ENCODE measurements at places on chromosomes 6 and 20.
A peak's percentile ranks its signal among the peaks of the same experiment; 100 is the strongest.

DNA sequence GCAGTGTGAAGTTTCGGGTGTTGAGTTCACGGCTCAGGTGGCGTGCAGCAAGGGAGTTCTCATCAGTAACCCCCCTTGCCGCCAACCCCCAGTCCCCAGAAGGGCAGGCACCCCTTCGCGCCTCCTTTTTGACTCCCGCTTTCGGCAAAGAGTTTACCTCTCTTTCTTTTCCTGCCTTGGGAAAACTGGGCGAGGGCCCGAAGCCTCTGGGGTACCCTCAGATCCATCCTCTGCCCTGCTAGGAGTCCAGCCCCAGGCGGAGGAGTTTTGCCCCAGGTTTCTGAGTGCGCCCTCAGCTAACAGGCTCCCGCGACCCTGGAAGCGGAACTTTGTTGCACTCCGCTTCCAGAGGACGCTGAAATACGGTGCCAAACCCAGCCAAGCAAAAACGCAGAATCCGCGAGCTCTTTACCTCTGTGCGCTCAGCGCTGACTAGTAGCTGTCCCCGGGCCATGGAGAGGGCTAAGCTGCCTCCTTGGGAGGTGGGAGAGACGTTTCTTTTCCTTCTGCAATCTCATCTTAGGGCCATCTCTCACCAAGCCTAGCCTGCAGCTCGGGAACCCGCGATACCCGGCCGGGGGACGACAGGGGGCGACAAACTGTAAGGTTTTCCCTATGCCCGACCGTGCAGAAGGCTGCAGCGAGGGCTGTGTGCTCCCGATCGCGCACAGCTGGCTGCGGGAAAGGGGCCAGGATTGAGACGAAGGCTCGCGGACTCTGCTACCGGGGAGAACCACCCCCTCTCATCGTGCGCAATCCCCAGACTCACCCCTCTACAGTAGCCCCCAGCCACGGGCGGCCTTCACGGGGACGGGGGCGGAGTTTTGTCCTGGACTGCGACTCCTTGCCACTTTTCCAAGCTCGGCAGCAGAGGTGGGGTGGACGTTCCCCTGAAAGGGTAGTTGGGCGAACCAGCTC lies 2.7 kb upstream of the PAX1 start:
- DNase-seq = peak; percentile 56

DNA sequence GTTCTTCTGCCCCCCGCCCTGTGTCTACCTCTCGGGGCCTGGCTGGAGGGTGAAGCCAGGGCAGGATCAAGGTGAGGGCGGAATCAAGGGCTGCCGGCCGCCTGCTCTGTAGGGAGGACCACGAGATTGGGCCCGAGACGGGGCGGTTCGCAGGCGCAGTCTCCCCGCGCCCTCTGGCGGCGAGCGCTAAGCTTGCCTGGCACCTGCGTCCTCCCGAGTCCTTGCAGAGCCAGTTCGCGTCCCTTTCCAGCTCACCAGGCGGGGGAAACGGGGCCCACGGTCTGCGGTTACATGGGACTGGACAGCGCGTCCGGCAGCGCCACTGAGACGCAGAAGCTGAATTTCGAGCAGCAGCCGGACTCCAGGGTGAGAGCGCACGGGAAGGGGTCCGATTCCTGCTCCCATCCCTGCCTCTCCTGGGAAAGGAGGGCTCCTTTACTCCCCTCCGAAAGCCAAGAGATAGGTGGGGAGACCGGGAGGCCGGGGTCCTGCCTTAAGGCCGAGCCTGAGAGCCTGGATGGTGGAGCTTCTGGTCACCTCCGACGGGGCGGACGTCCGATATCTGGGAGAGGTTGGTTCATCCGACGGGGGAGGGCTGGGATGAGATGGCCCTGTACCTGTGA lies 3.6 kb upstream of the MATN4 start:
- peak; percentile 54 for DNase-seq

DNA sequence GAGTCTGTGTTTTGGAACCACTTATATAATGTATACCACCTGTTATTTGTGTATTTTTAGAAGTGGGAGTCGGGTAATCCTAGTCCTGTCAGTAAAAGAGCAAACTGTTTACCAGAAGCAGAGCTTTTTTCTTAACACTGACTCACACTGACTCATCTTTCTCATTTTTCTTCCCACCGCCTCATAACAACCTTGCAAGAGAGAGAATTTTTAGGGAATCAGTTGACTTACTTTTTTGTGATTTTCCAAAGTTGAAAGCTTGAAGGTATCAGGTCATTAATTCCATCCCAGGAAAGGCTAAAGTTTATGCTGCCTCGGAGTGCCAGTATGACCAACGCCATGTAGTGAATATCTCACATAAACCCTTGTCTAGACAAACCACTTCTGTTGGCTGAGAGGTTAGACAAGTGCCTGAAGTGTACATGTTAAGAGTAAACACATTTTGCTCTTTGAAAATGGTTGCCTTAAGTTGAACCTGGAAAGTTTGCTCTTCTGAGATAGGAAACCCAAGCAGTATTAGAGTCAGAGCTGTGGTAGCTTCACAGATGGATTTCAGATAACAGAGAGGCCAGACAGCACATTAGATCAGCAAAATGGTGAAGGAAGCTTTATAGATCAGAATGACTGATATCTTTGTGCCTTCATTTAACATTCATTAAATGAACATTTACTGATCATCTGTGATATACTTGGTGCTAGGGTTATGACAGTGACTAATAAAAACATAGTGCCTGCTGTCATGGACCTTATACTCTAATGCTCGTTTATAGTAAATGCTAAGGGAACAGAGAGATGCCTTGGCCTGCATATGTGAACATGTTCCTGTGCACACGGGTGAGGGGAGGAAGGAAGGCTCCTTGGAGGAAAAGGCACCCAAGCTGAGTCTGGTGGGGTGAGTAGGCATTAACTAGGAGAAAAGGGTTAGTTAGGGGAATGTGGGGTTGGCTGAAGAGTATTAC lies 29.1 kb upstream of the PKIG start:
- DNase-seq = no peak

GRCh38 chr6:139654309-139654708 lies 279.9 kb upstream of the CITED2 start:
- DNase-seq = no peak

- peak; percentile 10 for DNase-seq
Observed at GRCh38 chr20:8431538-8432434, 299.7 kb downstream of the PLCB1 start.

GRCh38 chr20:20210327-20210726 lies 157.6 kb upstream of the INSM1 start:
- peak; percentile 54 for DNase-seq

GRCh38 chr20:21513181-21513663 lies 642 bp downstream of the NKX2-2 start:
- DNase-seq = peak; percentile 33

DNA sequence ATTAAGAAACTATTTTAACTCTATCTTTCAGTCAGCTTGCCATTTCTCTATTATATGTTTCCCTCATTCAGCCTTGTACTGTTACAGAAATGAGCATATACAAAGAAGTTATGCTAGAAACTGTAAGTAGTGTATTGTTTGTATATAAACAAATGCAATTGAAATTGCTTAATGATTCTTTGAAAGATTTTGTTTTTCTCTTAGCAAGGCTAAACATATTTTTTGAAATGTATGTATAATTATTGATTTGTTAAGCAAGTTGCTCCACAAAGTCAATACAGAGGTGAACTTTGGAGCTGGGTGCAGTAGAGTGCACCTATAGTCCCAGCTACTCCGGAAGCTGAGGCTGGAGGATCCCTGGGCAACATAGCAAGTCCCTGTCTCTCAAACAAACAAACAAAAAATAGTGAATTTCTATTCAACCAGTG lies 253.6 kb downstream of the RNGTT start:
- DNase-seq = no peak

- no peak for DNase-seq
Observed at GRCh38 chr6:85047818-85048217, 283.4 kb upstream of the TBX18 start.

Measured in Ammon's horn (tissue), 1 donor.